ENCODE measurements at places on chromosomes 12 and 14.

GRCh38 chr14:96272777-96273473, 16.9 kb downstream of the BDKRB1 start:
- DNase-seq = peak; percentile 34

DNA sequence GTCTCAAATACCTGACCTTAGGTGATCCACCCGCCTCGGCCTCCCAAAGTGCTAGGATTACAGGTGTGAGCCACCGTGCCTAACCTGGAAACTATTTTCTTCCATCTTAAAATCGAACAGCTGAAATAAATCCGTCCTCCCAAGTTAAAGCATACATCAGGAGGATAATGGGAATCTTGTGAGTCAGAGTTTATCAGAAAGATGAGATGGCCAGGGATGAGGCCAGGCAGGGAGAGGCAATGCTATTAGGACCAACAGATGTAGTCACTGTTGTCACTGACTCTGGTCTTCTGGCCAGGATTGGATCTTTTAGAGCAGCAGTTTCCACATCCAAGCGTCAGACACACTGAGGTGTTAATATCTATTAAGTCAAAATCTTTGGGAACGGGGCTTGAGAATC, 61.7 kb upstream of the USP44 start:
- no peak for DNase-seq

- no peak for DNase-seq
These were observed 4.6 kb upstream of the SLCO1B3 start for GRCh38 chr12:20805921-20806320.

DNA sequence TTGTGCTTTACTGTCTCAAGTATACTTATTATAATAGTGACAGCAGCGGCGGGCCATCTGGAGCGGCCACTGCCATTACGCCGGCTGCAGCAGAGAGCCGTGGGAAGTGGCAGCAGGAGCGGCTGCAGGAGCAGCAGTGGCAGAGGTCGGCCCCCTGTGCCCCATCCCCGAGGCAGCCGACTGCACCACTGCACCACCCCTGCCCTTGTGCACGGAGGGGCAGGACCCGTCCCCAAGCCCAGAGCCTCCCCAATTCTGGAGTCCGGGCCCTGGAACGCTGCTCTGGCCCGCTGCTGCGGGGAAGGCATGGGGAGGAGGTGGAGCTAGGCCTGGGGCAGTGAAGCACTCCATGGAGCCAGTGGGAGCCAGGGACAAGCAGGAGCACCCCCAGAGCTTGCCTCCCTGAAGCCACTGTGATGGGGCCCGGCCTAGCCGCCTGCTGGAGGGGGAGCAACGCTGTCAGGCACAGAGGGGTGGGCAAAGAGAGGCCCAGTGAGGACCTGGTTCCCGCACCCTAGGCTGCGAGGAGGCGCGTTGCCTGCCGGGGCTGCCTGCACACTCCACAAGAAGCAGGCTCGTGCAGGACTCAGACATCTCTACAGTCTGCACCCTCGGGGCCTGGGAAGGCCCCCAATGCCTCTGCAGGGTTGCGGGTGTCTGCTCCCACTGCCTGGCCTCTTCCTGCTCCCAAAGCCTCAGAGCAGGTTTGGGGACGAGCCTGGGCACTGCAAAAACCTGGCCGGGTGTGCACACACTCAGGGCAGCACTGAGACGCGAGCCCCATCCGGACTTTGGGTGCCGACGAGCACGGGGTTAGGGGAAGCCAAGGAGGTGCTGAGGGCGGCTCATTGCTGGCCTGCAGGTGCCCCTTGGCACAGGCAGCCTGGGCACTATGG, 74.2 kb upstream of the RASSF8 start:
- DNase-seq = no peak

DNA sequence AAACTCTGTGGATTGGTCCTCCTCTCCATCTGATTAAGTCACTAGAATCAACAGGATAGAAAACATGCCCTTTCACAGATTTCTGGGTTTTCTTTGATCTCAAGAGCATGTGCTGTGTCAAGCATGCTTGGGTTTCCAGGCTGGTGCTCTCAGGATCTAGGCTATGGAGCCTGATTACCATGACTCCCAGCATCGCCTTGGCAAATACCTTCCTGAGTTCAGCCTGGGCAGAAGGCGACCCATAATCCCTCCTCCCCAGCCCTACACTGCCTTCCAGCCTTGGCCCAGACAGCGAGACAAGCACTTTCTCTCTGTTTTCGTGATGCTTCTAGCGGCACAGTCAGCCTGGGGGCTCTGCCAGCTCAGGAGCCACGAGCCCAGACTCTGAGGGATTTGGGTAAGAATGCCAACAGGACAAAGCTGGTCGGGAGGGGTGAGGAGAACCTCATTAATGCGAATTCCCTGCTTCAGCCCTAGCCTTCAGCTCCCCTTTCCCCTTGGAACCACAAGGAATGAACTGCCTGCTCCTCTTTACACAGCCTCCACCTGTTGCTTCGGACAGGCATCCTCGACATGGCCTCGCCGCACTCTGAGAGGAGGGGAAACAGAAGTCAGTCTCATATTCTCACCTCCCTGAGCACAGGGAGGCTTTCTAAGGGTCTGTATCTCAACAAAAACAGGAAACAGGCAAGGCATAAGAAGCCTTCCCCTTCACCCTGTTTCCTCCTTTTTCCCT, 227.1 kb downstream of the MSRB3 start:
- DNase-seq = no peak

DNA sequence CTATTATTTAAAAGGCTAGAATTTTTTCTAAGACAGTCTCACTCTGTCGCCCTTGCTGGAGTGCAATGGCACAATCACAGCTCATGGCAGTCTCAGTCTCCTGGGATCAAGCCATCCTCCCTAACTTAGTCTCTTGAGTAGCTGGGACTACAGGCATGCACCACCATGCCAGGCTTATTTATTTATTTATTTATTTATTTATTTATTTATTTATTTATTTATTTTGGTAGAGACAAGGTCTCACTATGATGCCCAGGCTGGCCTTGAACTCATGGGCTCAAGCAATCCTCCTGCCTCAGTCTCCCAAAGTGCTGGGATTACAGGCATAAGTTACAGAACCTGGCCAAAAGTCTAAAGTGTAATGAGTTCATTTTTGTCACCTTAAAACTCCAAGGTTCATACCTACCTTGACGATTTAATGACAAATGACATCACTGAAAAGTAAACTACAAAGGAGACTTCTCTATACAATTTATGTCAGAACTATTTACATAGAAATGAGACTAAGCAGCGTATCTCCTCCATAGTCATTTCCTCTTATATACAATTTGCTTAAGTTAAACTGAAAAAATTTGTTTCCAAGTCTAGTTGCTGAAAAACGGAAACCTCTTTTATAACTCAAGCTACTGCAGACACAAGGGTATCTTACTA, 78.2 kb downstream of the EPS8 start:
- no peak for DNase-seq

DNA sequence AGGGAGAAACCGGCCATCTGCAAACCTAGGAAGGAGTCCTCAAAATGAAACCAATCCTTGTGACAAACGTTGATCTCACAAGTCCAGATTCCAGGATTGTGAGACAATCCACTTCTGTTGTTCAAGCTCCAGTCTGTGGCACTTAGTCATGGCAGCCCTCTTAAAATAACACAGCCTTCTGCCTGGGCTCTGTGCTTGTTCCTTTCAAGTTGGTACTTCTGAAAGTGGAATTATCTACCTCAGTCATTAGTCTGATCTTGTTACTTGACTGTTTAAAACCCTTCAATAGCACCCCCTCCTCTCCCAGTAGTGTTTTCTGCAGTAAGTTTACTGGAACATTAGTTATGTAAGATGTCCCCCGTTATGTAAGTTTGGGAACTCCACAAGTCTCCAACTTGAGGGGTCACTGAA, 111.0 kb upstream of the HIF1A start:
- peak; percentile 85 for DNase-seq

- DNase-seq = peak; percentile 76
These were observed 100.7 kb downstream of the C2CD5 start for GRCh38 chr12:22443379-22444316.

GRCh38 chr12:52976574-52977071, 27.7 kb downstream of the KRT18 start:
- peak; percentile 89 for DNase-seq

DNA sequence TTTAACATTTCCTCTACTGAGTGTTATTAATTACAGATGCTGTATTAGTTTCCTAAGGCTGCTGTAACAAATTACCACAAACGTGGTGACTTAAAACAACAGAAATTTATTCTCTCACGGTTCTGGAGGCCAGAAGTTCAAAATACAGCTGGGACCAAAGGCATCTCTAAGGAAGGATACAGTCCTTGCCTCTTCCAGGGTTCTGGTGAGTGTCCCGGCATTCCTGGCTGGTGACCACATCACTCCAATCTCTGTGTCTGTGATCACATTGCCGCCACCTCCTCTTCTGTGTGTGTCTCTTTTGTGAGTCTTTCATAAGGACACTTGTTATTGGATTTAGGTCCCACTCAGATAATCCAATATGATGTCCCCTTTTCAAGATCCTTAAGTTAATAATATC, 85.1 kb upstream of the CCDC198 start:
- no peak for DNase-seq

GRCh38 chr12:94080341-94081009, 67.9 kb upstream of the PLXNC1 start:
- no peak for DNase-seq

DNA sequence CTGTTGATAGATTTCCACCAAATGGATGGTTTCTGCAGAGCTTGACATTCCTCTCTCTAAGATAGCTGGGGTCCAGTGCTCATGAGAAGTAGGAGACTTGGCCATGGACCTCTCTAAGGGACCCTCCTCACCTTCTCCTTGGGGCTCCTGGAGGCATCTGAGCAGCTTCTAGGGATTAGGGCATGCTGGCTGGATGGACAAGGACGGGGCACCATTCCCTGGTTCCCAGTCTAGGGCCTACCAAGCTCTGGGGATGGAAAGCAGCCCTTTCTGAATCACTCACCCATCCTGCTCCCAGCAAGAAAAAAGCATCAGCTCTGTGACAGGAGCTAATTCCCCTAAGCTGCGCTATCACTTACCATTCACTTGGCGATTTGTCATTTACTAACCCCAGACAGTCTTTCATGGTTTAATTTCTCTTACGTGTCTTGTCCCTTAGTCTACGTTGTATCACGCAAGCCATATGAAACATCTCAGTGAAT, 39.5 kb downstream of the VWF start:
- DNase-seq = no peak

- no peak for DNase-seq
These were observed 256.4 kb upstream of the PWP1 start for GRCh38 chr12:107429006-107429705.

- no peak for DNase-seq
These were observed 31.6 kb downstream of the TESC start for GRCh38 chr12:117067638-117068037.

GRCh38 chr12:114732426-114733030, 48.6 kb upstream of the TBX3 start:
- DNase-seq = no peak

- DNase-seq = no peak
These were observed 11.7 kb upstream of the COL2A1 start for GRCh38 chr12:48015954-48016353.

DNA sequence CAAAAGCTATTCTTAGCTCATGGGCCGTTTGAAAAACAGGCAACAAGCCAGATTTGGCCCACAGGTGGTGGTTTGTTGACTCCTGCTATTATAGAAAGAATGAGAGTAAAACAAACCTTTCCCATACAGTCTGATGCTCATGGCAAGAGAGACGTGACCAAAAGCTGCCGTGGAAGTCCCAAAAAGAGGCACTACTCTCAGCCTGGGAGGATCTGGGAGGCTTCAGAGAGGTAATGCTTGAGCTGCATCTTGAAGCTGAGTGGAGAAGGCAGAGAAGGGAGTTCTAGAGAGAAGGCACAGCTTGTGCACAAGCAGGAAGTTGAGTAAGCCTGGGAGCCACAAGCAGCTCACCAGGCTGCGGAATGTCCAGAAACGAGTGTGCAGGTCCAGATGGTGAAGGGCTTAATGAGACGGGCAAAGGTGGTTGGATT, 9.6 kb downstream of the PLXNC1 start:
- no peak for DNase-seq

- peak; percentile 73 for DNase-seq
These were observed 21.6 kb upstream of the CACNA2D4 start for GRCh38 chr12:1939801-1940607.

DNA sequence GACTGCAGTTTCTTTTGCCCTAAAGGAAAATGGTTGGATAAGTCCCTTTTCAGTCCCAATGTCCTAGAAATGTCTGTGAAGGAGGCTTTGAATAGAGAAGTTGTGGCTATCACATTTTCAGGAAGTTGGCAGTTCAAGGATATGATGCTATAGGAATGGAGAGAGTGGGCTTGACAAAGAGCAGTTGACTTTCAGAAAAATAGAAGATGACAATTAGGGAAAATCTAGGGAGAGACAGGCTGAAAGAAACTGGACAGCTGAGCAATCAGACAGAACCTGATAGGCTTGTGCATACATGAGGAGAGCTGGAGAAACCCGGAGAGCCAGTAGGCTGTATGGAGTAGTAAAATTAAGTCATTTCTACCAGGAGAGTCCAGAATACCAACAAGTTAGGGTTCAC, 50.5 kb downstream of the LMNTD1 start:
- DNase-seq = no peak

GRCh38 chr12:6361834-6362233, 13.5 kb downstream of the SCNN1A start:
- peak; percentile 16 for DNase-seq

GRCh38 chr12:50249464-50250182, 33.7 kb downstream of the LIMA1 start:
- DNase-seq = no peak

- DNase-seq = no peak
These were observed 11.2 kb upstream of the MAP1LC3B2 start for GRCh38 chr12:116547955-116548501.
